SHP77 treated with DMSO at 0.1 percent for 48 hours (cell line): ENCODE measurements at places on chromosomes 12 and 14.

DNA sequence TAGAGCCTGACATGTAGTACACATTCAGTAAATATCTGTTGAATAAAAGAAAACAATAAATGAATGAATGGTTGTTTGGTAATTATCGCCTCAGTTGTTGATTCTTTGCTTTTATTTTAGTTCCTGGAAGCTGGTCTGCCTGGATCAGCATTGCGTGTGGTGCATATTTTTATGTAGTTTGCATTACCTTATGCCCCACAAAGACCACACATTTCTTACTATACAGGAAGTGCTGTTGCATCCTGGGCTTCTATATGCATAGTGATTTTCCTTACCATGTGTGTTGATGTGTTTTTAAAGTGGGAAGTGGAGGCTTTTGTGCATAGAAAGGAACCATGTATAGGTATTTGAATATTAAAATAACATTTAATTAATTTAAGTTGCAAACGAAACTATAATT is 43.6 kb downstream of the DYRK2 start:
- DNase-seq, result no peak

GRCh38 chr12:62925680-62926079 is 9.3 kb downstream of the PPM1H start:
- no peak for DNase-seq

GRCh38 chr12:123808167-123808566 is 46.1 kb downstream of the DNAH10 start:
- no peak for DNase-seq

DNA sequence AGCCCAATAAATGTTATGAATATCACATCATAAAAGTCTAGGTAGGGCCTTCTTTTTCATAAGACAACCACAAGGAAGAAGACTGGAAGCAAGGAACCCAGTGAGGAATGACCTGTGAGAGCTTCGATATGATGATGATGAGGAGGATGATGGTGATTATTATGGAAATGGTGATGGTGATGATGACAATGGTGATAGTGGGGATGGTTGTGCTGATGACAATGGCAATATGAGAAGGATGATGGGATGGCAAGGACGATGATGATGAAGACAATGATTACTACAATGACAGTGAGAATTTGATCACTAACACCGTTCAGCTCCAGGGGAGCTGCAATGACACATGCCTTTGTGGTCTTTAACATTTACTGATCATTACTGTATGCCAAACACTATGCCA is 7.7 kb upstream of the CKAP4 start:
- no peak for DNase-seq

GRCh38 chr14:87526731-87527130 is 466.3 kb downstream of the GALC start:
- DNase-seq, result no peak

- no peak for DNase-seq
Observed at GRCh38 chr14:66511849-66512248, 3.9 kb downstream of the GPHN start.

GRCh38 chr12:120573560-120573959 is 7.6 kb downstream of the POP5 start:
- DNase-seq, result no peak

DNA sequence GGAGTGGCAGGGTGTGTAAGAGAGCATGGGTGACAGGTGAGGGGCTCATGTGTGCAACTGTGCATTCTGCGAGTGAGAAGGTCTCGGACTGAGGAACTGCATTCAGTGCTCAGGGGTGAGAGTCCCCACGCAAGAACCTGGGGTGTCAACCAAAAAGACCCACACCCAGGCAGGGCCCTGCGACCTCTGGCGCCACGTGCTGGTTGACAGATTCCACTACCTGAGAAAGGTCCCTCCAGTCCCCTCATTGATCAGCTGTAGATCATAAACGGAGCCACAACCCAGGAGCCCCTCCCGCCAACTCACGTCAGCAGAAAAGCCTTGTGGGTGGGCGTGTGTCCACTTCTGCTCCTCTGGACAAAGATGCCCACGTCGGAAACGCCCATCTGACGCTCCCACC is 98.7 kb downstream of the ASCL4 start:
- DNase-seq, result no peak

DNA sequence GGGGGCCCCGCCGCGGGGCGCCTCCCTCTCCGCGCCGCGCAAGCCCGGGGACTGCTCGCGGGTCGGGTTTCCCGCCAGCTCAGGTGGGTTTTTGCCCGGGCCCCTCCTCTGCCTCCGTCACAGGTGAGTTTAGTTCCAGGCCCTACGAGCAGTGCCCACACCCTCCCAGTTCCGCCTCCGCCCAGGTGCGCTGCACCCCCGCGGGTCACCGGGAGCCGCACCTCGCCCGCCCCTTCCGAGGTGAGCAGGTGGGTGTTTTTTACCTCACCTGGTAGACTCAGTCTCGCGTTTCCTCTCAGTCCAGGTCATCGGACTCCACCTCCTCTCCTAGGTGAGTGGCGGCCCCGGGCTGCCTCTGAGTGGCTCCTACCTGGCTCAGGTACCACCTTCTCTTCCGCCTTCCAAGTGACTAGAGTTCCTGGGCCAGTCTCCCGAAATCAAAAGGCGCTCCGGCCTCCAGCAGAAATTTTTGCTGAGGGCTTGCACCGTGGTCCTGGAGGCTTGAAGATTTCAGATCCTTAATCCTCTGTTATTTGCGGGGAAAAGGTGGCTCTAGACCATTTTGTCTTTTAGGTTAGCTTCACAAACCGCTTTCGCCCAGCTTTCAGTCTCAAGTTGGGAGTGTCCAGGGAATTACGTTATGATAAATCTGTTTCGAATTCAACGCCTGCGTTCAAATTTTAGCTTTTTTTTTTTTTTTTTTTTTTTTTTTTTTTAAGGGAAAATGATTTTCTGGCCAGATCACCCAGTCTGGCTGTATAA is at the start of gene TMEM30B:
Gene TMEM30B, minus strand, starts transcription at position 153 of the 762 bp plus-strand sequence. CDS start 191 bp downstream, outside the sequence.
- no peak for DNase-seq

GRCh38 chr14:52693036-52693435 is 2.3 kb downstream of the ERO1A start:
- no peak for DNase-seq

- DNase-seq, result no peak
Observed at GRCh38 chr14:68312884-68313610, 479.8 kb downstream of the ZFP36L1 start.

- no peak for DNase-seq
Observed at GRCh38 chr12:42935756-42936155, 346.2 kb upstream of the PRICKLE1 start.

GRCh38 chr12:67223225-67223624 is 45.9 kb upstream of the CAND1 start:
- peak; percentile 14 for DNase-seq

DNA sequence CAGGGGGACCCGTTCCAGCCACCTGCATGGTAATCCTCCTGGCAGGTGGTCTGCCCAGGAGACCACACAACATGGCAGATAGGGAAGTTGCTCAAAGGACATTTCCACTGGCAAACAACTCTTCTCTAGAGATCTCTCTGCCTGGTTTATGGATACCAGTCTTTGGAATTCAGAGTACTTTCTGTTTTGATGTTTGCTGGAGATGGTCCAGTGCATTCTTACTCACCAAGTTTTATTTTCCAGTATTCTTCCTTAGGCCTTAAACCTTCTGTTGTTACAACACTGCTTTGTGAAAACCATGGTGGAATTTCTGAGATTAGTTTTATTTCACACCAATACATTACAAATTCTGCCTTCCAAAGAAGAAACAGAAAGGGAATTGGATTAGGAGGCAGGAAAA is 428.3 kb downstream of the FUT8 start:
- DNase-seq, result no peak

GRCh38 chr14:75800792-75801191 is 139.7 kb downstream of the TTLL5 start:
- DNase-seq, result no peak

DNA sequence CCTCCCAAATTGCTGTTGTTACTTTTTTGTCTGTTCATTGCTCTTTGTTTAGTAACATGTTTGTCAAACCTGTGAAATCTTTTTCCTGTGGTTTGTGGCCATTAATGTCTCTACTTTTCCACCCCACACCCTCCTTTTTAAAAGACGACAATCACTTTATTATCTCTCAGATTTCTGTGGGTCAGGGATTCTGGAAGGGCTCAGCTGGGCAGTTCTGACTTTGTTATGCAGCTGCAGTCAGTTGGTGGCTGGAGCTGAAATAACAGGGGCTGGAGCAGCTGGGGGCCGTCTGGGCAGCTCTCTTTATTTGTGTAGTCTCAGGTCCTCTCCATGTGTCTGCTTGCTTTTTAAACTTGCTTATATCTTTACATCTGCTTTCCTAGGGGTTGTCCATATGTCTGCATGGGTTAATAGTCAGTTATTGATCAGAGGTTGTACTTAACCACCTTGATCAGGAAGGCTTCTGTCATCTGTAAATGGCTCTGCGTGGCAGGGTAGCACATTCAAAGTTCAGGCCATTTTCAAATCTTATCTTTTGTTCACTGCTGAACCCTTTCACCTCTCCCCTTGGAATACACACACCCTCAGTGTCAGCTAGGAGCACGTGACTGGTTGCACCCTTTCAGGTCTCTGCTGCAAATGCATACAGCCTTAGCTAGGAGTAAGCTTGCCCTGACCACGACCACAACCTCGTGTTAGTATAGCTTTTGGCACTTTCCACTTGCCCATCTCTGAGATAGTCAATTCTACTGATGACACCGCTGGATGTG is 27.9 kb downstream of the BORCS5 start:
- no peak for DNase-seq

DNA sequence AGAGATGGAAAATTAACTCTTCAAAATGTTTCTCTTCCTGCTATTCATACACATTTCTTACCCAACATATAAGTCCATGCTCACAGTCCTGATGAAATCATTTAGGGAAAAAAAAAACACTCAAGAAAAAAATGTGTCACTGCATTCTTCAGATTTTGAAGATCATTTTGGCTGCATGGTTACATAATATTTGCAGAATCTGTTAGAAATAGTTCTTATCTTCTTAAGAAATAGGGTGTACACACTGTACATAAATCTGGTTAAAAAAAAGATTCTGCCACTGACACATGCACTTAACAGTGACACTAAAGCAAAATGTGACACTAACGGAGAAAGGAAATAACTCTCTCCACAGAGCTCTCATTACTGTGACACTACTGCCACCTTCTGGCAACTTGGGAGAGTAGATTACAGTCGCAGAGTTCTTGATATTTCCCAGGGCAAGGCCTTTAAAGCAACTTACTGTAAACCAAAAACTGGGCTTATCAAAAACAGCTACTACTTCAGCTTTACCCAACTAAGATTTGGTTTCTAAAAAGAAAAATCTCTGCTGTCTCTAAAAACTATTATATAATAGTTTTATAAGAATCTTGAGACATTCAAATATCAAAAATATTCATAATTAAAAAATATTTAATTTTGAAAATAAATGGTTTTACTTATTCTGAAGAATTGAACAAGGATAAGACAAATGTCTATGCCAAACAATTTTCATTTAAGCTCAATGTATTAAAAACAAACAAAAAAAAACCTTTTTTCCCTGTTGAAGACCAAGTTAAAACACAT is 65.0 kb downstream of the SETD3 start:
- peak; percentile 34 for DNase-seq

- DNase-seq, result no peak
Observed at GRCh38 chr12:31117203-31118011, 43.7 kb downstream of the DDX11 start.

DNA sequence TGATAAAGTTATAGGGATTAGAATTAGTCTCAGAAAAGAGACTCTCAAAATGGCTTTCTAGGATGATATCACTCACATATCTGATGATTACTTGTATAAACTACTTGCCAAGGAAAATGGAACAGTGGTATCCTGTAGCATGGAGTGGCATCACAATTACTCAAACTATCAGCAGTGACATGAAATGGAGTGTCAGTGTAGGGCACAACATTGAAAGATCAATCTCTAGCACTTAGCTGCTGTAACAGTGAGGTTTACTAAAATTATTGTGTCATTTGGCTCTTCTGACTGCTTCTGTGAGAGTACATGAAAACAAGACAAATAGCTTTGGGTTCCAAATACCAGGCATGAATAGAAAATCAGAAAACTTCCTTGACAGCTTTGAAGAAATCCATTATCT is 6.7 kb upstream of the MAP4K5 start:
- no peak for DNase-seq

DNA sequence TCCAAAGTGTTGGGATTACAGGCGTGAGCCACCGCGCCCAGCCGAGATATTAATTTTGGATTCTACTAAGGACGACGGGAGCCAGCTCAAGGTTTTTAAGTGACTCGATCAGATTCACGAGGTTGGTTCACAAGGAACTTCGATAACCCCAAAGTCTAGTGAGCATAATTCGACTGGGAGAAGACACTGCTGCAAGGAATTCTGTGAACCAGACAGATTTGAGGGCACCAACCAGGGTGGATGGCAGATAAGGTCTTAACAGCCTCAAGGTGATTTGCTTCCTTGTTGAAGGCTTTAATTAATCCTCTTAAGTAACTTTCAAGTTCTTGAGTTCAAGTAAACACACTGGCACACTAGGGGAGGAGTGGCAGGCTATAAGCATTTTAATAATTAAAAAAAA is 1.1 kb upstream of the KLHDC2 start:
- DNase-seq, result no peak

GRCh38 chr14:36662258-36662542 is 540 bp downstream of the PAX9 start:
- no peak for DNase-seq

- no peak for DNase-seq
Observed at GRCh38 chr14:59336706-59337105, 128.5 kb downstream of the GPR135 start.

DNA sequence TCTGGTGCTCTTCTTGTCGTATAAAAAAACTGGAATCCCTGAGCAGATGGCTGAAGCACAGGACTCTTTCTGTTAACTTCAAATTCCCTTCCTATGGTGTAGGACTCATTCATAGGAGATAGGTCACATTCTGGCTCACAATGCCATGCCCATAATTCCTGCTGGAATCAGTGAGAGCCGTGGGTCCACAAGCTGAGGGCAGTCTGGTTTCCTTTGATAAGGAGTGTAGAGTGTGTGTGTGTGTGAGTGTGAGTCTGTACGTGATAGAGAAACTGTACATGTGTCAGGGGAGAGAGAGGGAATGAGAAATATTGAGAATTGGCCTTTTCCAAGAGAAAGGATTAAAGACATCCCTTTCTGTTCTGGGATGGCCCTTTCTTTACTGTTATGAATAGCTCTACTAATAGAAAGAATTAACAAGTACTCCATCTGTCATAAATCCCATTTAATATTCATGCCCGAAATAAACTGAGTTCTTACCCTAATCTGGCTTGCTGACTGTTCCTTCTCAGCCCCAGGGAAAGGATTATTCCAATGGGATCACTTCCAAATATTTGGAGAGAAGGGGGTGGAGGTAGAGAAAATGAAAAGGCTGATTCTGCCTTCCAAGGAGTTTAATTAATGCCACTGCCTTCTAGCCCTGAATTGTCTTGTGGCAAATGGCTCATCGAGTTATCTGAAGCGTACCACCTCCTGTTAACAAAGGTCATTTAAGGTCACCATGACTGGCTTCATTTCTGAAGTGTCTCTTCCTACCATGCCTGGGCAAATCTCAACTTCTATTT is 79.0 kb downstream of the TMX1 start:
- DNase-seq, result no peak
